ENCODE measurements at places on chromosomes 13 and 19.

- no peak for DNase-seq
These were observed 258.7 kb upstream of the EDNRB start for GRCh38 chr13:78177306-78177705.

DNA sequence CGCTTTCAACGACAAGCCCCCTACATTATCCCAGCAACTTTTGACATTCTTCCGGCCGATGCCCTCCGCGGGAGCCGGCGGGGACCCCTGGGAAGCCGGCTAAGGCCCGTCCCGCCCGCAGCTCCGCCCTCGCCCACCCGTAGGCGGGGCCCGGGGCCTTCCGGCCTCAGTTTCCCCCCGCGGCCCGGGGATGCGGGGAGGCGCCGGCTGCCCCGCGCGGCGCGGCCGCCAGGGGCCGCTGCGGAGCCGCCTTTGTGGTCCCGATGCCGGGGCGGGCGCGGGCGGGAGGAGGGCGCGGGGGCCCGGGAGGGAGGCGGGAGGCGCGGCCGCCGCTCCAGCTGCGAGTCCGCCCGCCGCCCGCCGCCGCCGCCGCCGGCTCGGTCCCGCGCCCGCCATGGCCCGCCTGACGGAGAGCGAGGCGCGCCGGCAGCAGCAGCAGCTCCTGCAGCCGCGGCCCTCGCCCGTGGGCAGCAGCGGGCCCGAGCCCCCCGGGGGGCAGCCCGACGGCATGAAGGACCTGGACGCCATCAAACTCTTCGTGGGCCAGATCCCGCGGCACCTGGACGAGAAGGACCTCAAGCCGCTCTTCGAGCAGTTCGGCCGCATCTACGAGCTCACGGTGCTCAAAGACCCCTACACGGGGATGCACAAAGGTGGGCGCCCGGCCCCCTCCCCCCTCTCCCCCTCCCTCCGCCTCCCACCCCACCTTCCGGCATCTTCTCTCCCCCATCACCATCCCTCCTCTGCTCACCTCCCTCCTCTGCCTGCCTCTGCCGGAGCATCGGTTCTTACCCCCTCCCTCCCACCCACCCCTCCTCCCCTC, at the start of gene CELF5:
Gene CELF5 (plus strand): TSS at position 316 of the 823 bp plus-strand sequence. CDS start 79 bp downstream, at position 395.
- no peak for DNase-seq

GRCh38 chr13:73844986-73845385, 289.2 kb downstream of the KLF12 start:
- no peak for DNase-seq

- no peak for DNase-seq
These were observed 81.8 kb upstream of the GJB6 start for GRCh38 chr13:20313896-20314295.

DNA sequence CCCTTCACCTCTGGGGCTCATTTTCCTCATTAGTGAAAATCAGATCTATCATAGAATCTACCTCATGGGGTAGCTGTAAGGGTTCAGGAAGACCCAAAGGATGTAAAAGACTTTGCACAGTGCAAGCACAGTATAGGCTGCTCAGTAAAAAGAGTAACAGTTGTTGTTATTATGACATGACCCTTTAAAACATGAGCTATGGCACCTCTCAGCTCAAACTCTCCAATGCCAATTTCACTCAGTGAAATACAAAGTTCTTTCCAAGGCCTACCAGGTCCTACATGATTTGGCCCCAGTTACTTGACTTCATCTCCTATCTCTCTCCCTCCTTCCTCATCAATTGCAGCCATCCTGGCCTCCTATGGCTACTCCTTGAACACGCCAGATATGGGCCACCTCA, 4.9 kb downstream of the SMG9 start:
- DNase-seq: no peak

DNA sequence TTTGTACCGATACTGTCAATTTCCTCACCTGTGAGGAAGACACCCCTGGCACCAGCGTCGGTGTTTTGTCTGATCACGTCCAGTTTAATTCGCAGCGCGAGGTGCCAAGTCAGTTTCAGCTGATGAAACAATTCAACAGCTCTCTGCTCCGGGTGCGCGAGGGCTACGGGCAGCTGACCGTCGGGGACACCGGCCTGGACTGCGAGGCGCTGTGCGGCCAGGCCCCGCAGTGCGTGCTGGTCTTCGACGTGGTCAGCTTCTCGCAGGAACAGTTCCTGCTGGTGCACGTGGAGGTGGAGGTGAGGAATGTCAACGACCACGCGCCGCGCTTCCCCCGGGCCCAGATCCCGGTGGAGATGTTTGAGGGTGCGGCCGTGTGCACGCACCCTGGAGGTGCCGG, 171.5 kb downstream of the OLFM4 start:
- no peak for DNase-seq

DNA sequence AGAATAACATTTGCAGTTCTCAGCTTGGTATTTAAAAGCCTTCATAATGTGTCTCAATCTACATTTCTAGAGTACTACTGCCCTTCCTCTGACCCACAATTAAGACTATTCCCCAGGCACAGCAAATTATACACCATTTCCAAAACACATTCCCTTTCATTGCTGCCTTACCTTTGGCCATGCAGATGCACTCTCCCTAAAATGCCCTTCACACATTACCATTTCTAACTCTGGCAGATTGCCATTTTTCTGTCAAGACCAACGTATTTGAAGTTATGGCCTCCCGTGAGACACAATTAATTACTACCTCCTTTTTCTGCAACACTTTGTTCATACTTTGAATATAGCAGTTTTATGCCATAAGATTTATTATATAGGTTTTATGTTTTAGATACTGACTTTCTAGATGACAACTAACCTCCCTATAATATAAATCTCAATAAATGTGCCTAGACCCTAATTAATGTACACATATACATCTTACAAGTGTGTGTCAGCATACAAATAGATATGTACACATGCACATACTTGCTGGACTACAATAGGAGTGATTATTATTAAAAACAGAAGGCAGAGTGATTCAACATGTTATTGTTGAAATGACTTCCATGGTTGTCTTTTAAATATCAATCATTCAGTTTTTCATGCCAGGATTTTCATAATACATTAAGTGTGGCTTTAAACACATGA, 2902.5 kb downstream of the PCDH9 start:
- DNase-seq: no peak

DNA sequence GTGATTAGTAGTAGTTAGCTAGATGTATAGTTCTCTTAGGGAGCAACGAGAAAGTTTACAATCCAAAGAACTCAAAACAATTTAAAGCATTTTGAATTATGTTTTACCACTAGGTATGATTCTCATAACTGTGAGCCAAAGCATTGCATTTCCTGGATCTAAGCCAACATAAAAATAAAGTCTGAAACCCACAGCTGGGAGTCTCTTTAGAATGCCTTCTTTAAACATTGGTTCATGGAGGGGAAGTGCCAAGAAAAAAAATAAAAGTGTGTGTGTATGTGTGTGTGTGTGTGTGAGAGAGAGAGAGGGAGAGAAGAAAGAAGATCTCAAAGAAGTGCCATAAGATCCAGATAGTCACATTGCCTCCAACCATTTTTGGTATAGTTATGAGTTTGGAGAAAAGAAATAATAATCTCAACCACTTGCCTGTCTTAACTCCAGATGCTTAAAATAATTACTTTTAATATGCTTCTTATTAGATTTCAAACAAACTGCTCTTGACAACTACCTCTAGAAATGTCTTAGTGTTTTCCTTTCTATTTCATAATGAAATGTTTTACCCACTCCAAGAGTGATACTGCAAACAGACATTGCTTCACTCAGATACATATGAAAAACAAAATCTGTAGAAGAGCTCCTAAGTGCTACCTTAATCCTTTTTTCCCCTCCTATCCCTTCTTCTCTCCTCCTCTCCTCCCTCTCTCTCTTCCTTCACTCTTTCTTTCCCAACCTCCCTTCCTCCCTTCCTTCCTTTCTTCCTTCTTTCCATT, 554.1 kb downstream of the KCTD12 start:
- DNase-seq: no peak

GRCh38 chr13:100356426-100356825, 232.2 kb downstream of the GGACT start:
- no peak for DNase-seq

GRCh38 chr13:100129605-100130004, 40.7 kb downstream of the PCCA start:
- no peak for DNase-seq

DNA sequence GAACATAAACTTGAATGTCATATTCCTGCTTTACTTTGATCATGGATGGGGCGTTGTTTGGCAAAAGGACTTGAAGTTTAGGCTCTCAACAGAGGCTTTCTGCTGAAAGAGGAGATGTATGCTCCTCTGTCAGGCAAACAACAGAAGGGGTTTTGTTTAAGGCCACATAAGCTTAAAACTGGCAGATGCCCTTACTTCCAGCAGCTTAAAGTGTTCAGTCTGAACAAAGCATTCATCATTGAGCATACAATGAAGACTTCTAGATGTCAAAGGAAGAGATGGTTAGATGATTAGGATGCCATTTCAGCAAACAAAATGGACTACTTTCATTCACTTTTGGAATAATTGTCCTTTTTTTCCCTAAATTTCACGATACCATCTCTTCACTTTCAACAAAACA, 484.5 kb downstream of the SLITRK6 start:
- DNase-seq: no peak

GRCh38 chr19:27955485-27956480, 1257.2 kb downstream of the UQCRFS1 start:
- DNase-seq: no peak

DNA sequence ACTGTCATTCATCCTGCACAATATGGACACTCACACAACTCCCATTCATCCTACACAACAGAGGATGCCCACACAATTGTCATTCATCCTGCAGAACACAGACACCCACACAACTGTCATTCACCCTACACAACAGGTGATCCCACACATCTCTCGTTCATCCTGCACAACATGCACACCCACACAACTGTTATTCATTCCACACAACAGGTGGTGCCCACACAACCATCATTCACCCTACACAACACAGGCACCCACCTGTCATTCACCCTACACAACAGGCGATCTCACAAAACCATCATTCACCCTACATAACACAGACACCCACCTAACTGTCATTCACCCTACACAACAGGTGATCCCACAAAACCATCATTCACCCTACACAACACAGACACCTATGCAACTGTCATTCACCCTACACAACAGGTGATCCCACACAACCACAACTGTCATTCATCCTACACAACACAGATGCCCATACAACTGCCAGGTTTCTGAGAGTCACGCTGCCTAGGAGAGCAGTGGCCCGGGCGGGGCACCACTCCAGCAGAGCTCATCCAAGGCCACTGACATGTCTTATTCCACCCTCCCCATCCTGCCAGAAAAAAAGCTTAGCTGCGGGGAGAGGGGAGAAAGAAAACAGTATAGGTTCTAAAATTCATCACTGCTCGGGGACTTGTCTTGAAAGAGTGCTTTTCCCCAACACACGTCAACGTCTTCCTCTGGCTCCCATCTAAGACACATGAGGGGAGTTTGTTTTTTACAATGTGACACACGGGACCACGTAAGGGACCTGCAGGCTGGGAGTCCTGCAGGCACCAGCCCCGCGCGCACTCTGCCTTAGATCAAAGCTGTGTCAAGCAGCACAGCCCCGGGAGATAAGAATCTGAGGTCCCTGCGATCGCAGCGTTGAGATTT, 44.0 kb downstream of the KLF2 start:
- no peak for DNase-seq

GRCh38 chr13:38674208-38674607, 12.7 kb upstream of the FREM2 start:
- no peak for DNase-seq

GRCh38 chr19:38281811-38282566, 17.6 kb downstream of the SPINT2 start:
- no peak for DNase-seq

- DNase-seq: no peak
These were observed 63.9 kb downstream of the SLC10A2 start for GRCh38 chr13:103002279-103002678.

- no peak for DNase-seq
These were observed 3.5 kb upstream of the CIRBP start for GRCh38 chr19:1265615-1266128.

- no peak for DNase-seq
These were observed 383.4 kb downstream of the ITGBL1 start for GRCh38 chr13:101835920-101836319.

DNA sequence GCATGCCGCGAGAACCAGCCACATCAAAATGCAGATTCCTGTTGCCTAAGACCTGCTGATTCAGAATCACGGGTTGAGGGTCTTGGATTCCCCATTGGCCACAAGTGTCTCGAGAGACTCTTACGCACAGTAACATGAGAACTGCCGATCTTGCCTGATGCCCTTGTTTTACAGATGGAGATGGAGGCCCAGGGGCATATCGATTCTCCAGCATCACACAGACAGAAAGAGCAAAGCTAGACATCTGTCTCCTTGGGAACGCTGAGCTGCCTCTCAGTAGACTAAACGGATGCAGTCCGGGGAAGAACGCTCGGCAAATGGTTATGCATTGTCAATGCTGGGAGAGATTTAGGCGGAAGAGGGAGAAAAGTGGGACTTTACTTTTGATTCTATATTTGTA, 5.4 kb downstream of the NLRP12 start:
- no peak for DNase-seq

DNA sequence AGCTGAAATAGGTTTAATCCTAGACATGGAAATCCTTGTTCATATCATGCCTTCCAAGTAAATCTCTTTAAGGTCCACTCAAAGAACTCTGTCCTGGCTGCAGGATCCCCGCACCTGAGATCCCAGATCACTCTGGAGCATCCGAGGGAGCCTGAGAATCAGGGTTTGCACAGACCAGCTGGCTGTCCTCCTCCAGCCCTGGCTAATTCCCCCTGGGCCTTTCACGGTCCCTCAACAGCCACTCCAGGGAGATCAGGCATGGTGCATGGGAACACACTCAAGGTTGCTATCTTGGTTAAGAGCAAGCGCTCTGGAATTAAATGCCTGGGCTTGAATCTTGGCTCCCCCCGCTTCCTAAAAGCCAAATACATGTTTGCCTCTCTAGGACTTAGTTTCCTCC, 130.8 kb downstream of the IRS2 start:
- DNase-seq: no peak

- DNase-seq: no peak
These were observed 51.1 kb downstream of the LMO7 start for GRCh38 chr13:75687150-75687763.

GRCh38 chr13:31455581-31455980, 255.8 kb downstream of the B3GLCT start:
- DNase-seq: no peak

- DNase-seq: no peak
These were observed 366.3 kb downstream of the SLITRK6 start for GRCh38 chr13:85432881-85433280.

DNA sequence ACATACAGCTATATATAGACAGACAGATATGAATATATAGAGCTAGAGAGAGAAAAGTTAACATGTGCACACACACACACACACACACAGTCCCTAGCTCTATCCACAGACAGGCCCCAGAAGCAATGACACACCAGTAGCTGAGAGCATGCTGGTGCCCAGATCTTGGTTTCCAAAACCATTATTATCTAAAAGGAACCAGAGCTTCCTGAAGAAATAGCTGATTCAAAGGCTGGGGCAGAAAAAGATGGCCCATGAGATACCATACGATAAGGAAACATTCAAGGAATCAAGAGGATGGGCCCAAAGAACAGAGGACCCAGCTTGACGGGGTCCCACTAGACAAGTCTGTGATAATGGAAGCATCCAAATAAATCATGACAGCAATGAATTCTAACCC, 53.4 kb downstream of the ABCC4 start:
- no peak for DNase-seq

All from forelimb muscle (tissue), 1 donor.